Astrocyte (in vitro differentiated cells and primary cell): ENCODE measurements at places on chromosomes 1 and 21.
A peak's percentile ranks its signal among the peaks of the same experiment; 100 is the strongest.

GRCh38 chr1:232450615-232451014, 179.3 kb downstream of the SIPA1L2 start:
- DNase-seq, result no peak

GRCh38 chr1:78009276-78009675, 4.5 kb downstream of the DNAJB4 start:
- DNase-seq, result no peak

DNA sequence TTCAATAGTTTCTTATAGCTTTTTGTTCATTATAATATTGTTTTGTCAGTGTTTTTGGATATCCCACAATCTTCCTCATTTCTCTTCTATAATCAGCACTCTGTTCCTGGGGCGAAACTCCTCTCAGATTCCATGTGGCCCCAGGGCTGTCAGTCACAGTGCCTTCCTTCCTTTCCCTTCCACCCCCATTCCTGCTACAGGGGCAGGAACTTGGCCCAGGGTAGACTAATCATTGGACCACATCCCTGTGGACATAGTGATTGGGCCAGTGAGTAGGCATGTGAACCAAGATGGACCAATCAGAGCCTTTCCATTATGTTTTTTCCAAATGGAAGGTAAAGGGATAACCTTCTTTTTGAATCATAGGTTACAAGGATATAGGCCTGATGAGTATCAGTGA, 78.3 kb downstream of the PGM1 start:
- no peak for DNase-seq

- DNase-seq, result no peak
Observed at GRCh38 chr1:60826320-60827094, 255.9 kb upstream of the NFIA start.

DNA sequence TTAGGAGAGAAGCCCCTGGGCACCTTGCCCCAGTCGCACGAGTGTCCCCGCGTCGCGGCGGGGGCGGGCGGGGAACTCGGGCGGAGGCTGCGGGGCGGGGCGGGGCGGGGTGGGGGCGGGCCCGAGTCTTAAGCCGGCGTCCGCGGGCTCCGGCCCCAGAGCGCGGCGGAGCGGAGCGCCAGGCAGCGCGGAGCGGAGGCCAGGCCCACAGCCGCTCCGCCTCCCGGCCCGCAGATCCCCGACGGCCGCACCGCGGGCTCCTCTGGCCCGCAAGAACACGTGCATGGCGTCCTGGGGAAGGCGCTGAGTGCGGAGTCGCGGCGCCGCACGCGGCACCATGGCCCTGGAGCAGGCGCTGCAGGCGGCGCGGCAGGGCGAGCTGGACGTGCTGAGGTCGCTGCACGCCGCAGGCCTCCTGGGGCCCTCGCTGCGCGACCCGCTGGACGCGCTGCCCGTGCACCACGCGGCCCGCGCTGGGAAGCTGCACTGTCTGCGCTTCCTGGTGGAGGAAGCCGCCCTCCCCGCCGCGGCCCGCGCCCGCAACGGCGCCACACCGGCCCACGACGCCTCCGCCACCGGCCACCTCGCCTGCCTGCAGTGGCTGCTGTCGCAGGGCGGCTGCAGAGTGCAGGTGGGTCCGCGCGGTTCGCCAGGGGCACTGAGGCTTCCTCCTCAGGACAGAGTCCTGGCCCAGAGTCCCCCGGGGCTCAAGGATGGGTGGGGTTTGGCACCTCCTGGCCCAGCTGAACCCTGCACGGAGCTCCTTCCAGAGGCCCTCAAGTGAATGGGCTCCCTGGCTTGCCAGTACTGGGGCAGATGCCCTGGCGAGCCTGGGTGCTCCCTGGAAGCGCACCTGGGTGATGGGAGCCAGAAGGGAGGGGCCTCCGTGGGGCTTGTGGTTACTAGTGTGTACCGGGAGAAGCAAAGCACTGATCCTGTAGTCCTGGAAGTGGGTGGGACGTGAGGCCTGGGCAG, at the start of gene ESPN:
Gene ESPN (plus strand): TSS at position 158 of the 975 bp plus-strand sequence. CDS start 180 bp downstream, at position 338.
- DNase-seq, result no peak

- DNase-seq, result peak; percentile 58
Observed at GRCh38 chr1:187264995-187265602, 436.4 kb downstream of the PLA2G4A start.

GRCh38 chr21:42121794-42122193, 50.7 kb downstream of the UMODL1 start:
- no peak for DNase-seq

GRCh38 chr1:77310924-77311323, 29.1 kb downstream of the AK5 start:
- no peak for DNase-seq

- peak; percentile 11 for DNase-seq
Observed at GRCh38 chr21:32307706-32308105, 9.1 kb downstream of the MRAP start.

GRCh38 chr1:220698607-220699016, 8.4 kb downstream of the C1orf115 start:
- DNase-seq, result no peak

DNA sequence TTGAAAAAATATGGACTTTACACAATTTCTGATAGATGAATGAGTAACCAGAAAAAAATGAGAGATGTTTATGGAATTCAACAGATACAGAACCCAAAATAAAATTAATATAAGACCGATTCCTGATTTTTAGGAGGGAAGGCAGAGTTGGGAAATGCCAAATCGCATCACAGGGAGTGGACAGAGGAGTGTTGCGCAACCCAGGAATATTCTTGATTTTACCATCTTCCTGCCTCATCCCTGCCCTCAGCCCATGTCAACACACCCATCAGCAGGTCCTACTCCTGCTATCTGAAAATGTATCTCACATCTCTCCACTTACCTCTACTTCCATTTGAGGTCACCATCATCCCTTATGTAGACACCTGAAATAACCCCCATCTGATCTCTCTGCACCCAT, 221.0 kb downstream of the DSCAM start:
- DNase-seq, result no peak

GRCh38 chr1:163130225-163130856, 61.2 kb downstream of the RGS4 start:
- DNase-seq, result no peak

GRCh38 chr1:59595774-59596173, 219.0 kb upstream of the HOOK1 start:
- DNase-seq, result peak; percentile 39

DNA sequence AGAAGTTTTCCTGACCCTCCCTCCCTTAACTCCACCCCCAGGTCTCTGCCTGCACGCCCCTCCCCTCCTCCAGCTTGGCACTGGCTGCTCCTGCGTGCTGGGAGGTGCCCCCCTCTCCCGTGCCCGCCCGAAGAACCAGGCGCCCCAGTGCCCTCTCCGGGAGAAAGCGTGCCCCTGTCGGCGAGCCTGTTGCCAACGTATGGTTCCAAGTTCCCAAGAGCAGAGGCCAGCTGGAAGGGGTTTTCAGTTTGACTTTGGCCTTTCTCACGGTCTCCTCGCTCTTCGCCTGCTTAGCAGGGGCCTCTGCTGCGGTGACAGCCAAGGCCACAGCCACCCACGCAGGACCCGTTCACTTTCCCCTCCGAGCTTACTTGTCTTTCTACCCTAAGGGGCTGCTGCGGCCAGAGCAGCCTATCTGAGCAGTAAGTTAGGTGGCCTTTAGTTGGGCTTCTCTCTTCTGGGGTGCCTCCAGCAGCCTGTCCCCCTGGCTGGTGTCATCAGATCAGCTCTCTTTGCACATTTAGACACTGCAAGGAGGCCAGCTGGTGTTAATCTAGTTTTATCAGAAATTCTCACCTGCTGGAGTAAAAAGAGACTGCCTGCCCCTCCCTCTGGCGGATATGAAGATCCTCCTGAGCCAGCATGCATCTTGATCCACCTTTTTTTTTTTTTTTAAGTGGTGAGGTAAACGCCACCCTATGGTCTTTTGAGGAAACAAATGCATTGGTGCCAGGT, 1.5 kb downstream of the STUM start:
- DNase-seq, result no peak

GRCh38 chr1:24369801-24370200, 43.8 kb downstream of the STPG1 start:
- DNase-seq, result no peak

GRCh38 chr1:195376190-195376589, 1232.0 kb downstream of the KCNT2 start:
- peak; percentile 0 for DNase-seq

DNA sequence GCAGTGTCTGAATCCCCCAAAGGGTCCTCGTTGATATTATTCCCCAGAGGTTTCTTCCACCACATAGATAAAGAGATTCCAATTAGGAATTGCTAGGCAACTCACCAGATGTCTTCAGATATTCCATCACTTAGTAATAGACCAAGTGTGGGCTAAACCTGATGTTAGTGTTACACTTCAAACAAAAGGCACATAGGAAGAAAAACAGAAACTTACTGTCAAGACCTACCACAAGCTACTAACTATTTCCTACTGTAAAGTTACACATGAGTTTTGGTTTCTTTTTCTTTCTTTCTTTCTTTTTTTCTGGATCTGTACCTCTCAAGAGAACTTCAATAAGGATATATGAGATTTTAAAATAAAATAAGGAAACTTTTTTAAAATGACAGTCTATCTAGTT, 879.1 kb upstream of the NEGR1 start:
- DNase-seq, result no peak

DNA sequence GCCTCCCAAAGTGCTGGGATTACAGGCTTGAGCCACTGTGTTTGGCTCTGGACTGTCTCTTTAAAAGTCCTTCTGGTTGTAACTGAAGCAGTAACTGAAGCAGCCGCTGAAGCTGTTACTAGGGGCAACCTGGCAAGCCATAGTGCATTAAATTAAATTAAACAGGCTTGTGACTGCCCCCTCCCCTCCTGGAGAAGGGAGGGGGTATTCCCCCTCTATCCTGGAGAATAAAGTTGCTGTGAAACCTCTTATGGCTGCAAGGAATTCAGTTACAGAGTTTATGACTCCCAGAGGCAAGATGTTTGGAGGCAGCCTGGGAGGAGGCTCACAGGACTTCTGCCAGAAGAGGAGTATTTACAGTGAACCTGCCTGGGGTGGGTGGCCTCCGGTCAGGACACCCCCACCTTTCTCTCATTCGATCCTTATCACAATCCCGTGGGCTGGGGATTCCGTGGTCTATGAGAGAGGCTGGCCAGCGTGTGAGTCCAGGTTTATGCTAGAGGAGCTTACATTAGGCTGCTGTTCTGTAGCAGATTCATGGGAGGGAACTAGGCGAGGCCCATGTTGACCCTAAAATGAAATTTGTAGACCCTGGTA, 8.3 kb downstream of the TTC22 start:
- DNase-seq, result no peak

- DNase-seq, result peak; percentile 52
Observed at GRCh38 chr1:39416609-39417008, 74.8 kb upstream of the BMP8A start.

GRCh38 chr1:109923946-109924275, 13.3 kb downstream of the CSF1 start:
- no peak for DNase-seq

DNA sequence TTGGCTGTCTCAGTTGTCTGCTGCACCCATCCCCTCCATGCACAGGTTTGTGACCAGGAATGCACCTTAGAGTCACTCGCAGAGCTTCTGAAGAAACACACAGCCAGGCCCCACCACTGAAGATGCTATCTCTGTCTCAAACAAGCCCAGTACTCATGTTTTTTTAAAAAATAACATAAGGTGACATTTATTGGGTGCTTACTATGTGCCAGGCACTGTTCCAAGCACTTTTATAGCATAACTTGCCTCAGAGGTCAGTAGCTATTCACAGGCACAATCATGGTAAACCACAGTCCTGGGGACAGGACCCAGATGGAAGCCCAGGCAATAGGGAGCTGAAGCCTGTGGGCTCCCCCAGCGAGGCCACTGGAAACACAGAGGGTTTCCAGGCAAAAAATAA, 8.8 kb upstream of the ATP13A2 start:
- no peak for DNase-seq

DNA sequence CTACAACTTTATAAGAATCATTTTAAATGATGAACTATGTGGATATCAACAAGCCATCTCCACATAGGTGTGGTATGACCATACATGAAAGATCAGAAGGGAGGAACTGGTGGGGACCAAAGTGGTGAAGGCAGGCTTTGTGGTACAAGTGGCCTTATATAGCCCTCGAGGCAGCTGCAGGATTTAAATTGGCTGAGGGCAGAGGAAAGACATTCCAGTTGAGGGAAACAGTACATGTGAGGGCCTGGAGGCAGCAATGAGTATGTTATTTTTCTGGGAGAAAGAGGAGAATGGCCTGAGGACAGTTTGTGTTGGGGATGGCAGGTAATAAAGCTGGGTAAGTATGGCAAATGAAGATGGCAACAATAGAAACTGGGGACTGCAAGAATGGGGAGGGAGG, 17.1 kb downstream of the OSCP1 start:
- no peak for DNase-seq

DNA sequence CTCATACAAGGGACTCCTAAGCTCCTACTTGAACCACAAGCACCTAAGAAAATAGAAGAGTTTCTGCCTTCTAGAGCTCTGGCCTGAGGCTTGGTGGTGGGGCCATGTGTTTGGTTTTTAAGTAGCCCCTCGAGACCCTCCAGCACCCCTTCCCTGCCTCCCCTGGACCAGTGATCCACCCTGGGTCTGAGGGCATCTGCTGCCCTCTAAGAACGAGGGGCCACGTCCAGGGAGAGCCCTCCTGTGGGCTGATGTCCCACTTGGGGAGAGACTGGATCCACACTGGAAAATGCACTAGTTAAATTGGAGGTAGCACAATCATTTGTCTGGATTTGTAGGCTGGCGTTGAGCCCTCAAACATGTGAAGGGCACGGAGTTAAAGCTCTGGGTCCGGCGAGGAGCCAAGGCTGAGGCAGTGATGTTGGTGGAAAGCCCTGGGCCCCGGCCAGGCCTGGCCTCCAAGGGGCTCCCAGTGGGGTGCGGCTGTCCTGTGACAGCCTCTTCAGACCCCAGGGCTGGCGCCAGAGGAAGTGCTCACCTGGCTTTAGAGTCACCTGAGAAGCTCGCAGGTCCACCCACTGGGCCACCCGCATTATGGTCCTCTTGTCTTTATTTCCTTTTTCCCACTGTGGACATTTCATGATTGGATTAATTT, 65.2 kb downstream of the SLC37A1 start:
- no peak for DNase-seq

GRCh38 chr1:5831600-5832335, 160.5 kb downstream of the NPHP4 start:
- no peak for DNase-seq

- no peak for DNase-seq
Observed at GRCh38 chr1:51752073-51752948, 126.2 kb downstream of the NRDC start.

DNA sequence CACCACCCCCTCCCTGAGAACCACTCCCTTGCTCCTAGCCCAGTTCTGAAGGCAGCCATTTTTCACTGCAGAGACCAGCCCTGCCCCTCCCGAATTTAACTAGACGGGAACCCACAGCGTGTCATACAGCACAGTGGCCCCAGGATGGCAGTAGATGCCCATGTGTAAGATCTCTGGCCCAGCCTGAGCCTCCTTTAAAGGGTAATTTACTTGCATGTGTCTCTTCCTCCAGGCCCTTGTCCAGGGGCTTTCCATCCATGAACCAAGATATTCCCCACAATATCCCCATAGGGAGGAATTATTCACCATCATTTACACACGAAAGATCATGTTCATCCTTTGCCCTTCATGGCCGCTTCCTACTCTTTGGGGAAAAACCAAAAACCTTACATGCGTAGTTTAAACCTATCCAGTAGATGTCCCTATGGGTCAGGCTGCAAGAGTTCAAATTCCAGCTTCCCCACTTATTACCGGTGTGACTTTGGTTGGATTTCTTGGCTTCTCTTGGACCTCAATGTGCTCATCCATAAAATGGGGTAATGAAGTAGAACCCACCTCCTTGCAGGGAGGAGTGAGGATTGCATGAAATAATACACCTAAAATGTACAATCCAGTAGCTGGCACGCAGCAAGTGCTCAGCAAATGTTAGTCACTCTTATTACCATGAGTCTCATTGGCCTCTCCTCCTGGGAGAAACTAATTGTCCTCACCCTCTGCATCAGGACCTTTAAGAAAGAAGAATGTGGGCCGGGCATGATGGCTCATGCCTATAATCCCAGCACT, 4.0 kb upstream of the LACTBL1 start:
- DNase-seq, result peak; percentile 72
